ENCODE measurements at places on chromosomes 1 and 21. TPM values are rescaled to one million over a fixed set of nuclear protein-coding genes. Genes with fewer than 3 reads are reported as not detected.

Gene IVNS1ABP
- total RNA-seq = 57.1 TPM

DNA sequence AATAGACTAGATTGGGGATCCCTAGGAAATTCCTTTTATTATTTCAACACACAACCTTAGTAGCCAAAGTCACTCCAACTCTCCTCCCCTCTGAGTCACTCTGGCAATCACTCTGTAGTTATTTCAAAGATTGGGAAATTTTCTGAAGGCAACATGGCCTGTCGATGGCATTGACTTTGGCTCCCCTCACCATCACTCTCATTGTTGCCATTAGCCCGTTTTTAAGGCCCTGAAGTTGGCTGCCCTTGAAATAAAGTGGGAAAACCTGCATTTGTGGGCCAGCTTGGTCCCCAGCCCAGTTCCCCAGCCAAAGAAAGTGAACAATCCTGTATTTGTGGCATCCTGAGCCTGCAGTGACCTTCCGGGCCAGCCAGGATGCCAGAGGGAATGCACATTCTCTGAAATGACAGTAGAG is 52.5 kb downstream of the CDC7 start:
- peak; percentile 48 for DNase-seq

Gene NPPA
- total RNA-seq = not detected

Gene KLF17
- 1.2 TPM for total RNA-seq

- no peak for DNase-seq
Observed at GRCh38 chr1:12774801-12775345, 1.3 kb downstream of the PRAMEF12 start.

GRCh38 chr1:16972189-16972895 is 8.1 kb downstream of the MFAP2 start:
- DNase-seq = no peak

DNA sequence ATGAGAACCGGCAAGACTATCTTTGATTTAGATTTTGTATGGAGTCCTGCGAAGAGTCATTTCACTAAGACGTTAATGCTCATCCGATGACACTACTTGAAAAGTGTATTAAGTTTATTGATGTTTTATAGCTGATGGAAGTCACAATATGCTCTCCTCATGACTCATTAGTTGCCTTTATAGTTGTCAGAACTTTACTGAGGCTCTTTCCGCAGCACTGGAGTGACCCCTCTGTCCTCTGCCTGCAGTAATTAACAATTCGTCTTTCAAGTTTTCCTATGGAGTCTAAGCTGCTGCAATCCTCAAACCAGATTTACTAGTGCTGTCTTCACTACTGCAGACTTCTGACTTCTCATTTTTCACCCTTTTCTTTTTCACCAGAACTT is 853 bp downstream of the USP16 start:
- DNase-seq = peak; percentile 24

GRCh38 chr1:90839323-90839722 is 122.2 kb upstream of the BARHL2 start:
- DNase-seq = no peak

Gene NSL1
- total RNA-seq = 53.7 TPM

GRCh38 chr1:63454269-63454668 is 68.8 kb downstream of the ITGB3BP start:
- peak; percentile 21 for DNase-seq

DNA sequence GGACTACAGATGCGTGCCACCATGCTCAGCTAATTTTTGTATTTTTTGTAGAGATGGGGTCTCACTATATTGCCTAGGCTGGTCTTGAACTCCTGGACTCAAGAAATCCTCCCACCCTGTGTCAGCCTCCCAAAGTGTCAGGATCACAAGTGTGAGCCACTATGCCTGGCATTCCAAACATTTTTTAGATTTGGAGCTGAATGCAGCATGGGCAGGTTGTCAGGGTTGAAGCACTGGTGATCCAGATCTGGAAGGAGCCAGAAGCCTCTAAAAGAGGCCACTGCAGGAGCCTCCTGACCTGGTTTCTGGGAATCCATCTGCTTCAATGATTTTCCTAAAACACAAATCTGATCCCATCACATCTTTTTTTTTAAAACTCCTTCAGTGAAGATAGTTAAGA is 1.8 kb upstream of the CTPS1 start:
- DNase-seq = no peak

- DNase-seq = no peak
Observed at GRCh38 chr1:178939338-178940067, 68.6 kb upstream of the ANGPTL1 start.

- DNase-seq = no peak
Observed at GRCh38 chr1:186670297-186671135, 9.7 kb downstream of the PTGS2 start.

DNA sequence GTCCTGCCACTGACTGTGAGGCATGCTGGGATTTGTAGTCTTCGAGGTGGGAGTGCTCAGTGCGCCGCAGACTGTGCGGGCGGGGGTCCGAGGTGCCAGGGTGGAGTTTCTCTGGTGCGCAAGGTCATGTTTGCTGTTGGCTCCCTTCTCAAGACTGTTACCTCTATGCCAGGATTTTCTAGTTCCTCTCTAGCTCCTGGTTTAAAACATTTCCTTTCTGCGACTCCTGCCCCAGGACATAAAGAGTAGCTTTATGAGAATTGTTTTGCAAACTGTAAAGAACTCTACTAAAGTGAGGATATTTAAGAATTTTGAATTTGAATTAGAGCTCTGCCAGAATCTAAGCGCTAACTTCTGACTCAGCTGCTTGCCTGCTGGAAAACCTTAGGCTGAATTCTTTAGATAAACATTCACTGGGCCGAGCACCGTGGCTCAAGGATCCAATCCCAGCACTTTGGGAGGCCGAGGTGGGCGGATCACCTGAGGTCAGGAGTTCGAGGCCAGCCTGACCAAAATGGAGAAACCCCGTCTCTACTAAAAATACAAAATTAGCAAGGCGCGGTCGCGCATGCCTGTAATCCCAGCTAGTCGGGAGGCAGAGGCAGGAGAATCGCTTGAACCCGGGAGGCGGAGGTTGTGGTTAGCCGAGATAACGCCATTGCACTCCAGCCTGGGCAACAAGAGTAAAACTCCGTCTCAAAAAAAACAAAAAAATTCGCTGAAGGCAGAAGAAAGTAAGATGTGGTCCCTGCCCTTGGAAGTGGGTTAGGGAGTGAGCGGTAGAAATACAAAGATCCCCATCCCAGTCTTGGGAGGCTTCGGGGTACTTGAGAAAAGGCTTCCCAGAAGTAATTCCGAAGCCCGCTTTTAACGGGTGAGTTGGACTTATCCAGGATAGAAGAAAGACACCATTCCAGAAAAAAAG is 992 bp upstream of the USP48 start:
- DNase-seq = no peak

Gene ERG
- total RNA-seq = not detected

Gene NUDC
- total RNA-seq = 51.3 TPM

- peak; percentile 35 for DNase-seq
Observed at GRCh38 chr1:31696242-31696641, 7.6 kb downstream of the COL16A1 start.

DNA sequence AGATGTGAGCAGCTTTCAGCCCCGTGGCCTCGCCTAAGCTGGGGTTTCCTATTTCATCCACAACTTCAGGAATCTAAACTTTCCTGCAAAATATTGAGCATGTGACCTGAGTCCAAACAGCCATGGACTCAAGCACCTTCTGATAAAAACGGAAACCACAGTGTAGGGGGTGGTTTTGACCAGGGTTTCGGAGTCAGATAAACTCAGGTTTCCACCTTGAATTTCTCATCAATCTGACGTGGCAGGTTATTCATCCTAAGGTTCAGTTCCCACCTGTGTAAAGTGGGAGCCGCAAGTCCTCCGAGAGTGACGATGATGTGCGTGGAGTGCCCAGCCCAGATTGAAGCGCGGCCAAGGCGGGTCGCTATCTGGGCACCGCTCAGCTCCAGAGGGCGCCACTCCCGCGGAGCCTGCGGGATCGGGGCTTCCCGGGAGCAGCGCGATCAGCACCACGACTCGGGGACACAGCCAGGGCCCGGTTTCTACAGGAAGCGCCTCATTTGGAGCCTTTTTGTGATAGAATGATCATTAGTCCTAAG is 871 bp upstream of the ETS2 start:
- peak; percentile 66 for DNase-seq

Gene GBP7
- not detected for total RNA-seq

GRCh38 chr1:2489615-2490014 is 13.5 kb downstream of the PLCH2 start:
- no peak for DNase-seq

Gene RGS7
- total RNA-seq = not detected

Gene ETV3L
- total RNA-seq = not detected

DNA sequence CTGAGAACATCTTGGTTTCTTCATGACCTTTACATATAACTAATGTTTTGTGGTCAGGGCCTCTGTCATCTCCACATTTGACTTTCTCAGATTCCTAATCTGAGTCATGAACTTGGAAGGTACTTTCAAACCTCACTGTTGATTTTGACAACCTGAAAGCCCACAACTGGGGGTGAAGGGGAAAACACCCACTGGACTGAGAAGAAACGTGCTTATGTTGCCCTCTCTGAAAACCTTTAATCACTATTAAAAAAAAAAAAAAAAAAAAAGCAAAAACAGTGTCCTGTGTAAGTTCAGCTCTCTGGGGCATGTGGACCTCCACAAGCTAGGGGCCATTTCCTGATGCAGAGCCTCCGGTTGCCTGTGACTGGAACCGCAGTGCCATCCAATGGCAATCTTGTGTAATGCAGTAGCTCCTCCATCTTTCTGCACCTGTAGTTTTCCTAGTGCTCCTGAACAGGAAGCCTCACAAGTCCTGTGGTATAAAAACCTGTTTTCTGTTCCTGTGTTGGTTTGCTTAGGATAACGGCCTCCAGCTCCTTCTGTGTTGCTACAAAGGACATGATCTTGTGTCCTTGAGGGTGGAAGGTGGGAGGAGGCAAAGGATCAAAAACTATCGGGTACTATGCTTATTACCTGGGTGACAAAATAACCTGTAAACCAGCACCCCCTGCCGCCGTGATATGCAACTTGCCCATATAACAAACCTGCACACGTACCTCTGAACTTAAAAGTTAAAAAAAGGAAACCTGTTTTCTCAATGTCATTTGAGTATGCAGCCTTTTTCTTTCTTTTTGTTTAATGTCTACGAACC is 124.5 kb downstream of the ZNF648 start:
- DNase-seq = no peak

Gene MCM3AP
- total RNA-seq = 37.5 TPM

All from RPMI7951 (cell line).